T-helper 2 cell treated with Interferon-gamma antibody and Interleukin-4, amounts not matched to agents 5 μg/mL and 100 μg/mL, for 36 hours (primary cell): ENCODE measurements at places on chromosomes 13 and 19.

- DNase-seq = no peak
Observed at GRCh38 chr19:34667349-34668076, 9.4 kb downstream of the SCGB2B2 start.

DNA sequence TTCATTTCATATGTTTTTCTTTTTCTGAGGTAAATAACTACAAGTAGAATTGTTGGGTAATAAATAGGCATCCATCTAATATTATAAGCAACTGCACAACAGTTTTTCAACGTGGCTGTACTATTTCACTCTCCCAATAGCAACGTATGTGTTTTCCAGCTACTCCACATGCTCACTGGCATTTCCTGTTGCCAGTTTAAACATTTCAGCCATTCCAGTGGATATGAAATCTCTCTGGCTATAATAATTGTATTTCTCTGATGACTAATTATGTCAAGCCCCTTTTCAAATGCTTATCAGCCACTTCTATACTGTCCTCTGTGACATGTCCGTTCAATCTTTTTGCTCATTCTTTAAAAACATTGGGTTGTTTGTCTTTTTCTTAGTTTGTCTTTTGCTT lies 26.8 kb upstream of the ALOX5AP start:
- no peak for DNase-seq

GRCh38 chr19:49502866-49503581 lies 6.8 kb downstream of the RPS11 start:
- DNase-seq = peak; percentile 33

DNA sequence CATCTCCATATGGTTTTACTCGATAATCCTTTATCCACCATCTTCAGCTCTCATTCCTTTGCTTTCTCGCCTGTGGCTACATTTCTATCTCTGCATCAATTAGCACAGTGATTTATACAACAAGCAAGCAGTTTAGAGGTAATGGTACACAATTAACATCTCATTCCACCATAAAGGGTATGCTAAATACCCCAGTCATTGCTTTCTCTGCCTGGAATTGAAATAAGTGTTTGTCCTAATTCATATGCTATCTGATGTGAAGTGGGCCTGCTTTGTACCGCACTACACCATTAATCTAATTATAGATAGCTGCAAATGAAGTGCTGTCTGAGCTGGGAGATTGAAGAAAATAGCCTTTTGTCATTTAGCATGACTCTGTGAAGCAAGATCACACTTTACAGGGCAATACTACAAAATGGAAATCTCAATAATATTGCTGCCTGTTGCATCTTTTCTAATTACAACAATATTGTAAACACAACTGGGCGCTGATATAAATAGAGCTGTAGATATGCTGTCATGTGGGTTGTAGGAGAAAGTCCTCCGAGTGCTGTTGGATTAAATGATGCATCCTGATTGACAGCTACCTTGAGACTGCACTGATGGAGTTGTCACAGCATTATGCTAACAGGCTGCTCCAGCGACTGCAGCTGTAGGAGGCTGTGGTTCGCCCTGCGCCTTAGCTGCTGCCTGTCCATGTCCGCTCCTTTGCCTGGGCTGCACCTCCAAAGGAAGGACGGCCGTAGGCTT lies 78.2 kb downstream of the GGACT start:
- no peak for DNase-seq

DNA sequence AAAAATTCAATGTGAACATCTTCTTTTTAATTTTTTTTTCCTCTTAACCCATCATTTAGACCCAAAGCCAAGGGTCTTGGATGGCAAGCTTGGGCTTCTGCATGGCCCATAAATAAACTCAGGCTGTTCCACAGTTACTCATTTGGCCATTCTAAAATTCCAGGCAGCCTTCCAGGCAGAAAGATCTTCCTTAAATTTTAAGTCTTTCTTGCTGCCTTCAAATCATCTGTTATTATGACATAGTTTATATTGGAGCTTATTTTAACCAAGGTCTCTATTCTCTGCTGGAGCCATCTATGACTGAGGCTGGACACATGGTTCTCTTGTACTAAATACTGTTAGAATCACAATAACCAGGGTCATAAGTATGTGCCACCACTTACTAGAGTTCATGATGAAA lies 317.3 kb upstream of the MAB21L1 start:
- no peak for DNase-seq
